ENCODE measurements at places on chromosomes 16 and 17. TPM values are rescaled to one million over a fixed set of nuclear protein-coding genes. Genes with fewer than 3 reads are reported as not detected.

GPR179 gene
- under 0.01 TPM for total RNA-seq

PHKB gene
- total RNA-seq = 97.1 TPM

ITGAD gene
- not detected for total RNA-seq

LRRC75A gene
- 2.5 TPM for total RNA-seq

BCL7C gene
- total RNA-seq = 44.0 TPM
